ENCODE measurements at places on chromosomes 2 and 18.

DNA sequence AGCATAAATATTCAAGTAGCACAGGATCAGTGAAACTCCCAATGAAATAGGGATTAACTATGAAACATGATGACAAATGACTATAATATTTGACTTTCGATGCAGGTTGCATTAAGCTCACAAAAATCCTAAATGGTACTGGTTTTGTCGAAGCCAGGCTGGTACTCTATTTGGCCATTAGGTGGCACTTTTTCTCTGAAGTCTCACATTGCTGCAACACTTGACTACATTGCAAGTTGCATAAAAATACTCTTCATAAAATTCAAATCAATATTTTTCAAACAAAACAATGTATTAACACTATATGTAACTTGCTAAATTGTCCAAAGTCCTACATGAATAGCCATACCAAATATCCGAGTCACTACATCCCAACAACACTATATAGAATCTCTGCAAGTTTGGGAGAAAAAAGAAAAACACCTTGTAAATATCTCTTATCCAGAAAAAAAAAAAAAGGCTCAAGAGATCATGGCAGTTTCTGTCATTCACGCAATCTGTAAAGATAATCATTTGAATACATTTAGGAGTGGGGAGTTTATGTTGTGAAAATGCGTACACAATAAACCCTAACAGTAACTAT, 9.5 kb downstream of the RTTN start:
- no peak for DNase-seq

- no peak for DNase-seq
Observed at GRCh38 chr2:11870064-11870463, 123.6 kb downstream of the LPIN1 start.

DNA sequence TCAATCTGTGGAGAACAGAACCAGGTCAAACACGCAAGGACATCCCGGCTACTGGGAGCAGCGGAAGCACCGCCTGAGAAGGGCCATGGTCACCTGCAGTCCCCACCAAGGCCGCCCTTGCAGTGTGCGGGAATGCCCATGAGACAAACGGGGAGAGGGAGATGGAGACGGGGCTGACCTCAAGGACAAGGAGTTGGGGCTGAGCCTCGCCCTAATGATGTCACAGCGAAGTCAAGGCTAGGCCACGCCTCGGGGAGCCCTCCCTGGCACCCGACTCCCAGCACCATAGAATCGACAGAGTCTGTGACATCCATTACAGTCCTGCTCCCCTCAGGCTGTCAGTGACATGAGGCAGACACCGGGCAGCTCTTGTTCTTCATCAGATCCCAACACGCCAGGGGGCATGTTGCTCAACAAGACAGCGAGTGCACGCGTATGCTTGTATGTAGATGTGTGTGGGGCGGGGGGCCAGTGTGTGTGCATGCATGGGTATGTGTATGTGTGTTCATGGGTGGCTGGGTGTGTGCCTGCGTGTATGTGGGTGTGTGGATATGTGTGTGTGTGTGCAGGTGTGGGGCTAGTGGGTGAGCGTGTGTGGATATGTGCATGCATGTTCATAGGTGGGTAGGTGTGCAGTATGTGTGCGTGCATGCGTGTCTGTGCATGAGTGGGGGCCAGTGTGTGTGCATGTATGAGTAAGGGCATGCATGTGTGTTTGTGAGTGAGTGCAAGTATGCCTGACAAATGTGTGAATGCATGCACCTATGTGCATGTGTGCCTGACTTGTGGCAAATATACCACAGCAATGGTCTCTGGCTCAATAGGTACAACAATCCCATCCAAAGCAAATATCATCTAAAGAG, 57.0 kb downstream of the ANKMY1 start:
- no peak for DNase-seq

DNA sequence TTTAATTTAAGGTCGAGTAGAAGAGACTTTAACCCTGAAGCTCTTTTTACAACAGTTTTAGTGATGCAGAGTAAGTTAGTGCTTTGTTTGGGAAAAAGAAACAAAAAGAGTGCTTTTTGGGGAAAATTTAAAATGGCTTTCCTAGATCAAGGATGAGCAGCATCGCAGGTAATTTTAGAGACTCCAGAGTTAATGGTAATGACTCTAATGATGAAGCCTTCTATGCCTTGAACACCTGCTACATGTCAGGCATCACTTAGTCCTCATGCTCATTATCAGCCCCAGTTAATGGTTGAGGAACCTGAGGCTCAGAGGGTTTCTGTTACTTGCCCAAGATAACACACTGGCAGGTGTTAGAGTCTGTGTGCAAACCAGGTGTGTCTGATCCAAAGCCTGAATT, 167.8 kb downstream of the ACOXL start:
- no peak for DNase-seq

- no peak for DNase-seq
Observed at GRCh38 chr2:149004836-149005235, 33.7 kb upstream of the LYPD6B start.

- DNase-seq, result no peak
Observed at GRCh38 chr18:23618862-23619387, 32.6 kb upstream of the NPC1 start.
